Activated CD4-positive, alpha-beta memory T cell treated with anti-CD3 and anti-CD28 coated beads for 36 hours (primary cell): ENCODE measurements at places on chromosomes 13 and 19. TPM values are rescaled to one million over a fixed set of nuclear protein-coding genes. Genes with fewer than 3 reads are reported as not detected.

ZNF491 gene
- total RNA-seq = 0.33 TPM

GRCh38 chr19:4140237-4140711 is 13.2 kb upstream of the CREB3L3 start:
- DNase-seq = peak; percentile 42
- peak overlapping the region; percentile 51 for H3K4me3 ChIP-seq
- no peak overlapping the region for H3K27ac ChIP-seq
- peaks cover 8% of the 10 kb centered on the region for H3K4me1 ChIP-seq
- H3K27me3 ChIP-seq = peaks cover 2% of the 10 kb centered on the region

DNA sequence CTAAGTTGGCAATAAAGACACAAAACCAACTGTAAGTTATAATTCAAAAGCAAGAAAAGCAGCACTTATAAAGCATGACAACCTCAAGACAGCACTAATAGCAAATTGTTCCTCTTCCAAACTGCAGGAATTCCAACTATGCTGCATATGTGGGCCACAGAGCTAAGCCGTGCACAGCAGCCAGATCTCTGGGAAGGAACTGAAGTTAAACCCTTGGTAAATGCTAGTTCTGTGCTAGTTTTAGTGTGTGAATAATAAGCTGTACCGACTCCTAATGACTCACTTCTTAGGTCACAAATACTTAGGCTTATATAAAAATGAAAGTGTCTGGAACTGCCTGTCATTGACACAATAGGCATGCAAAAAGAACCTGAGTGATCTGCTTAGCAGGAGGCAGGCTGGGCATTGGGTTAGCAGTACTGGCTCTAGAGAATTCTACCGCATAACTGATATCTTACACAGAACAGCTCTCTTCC is 21.2 kb upstream of the GTF3A start:
- peaks cover 8% of the 10 kb centered on the region for H3K27me3 ChIP-seq
- H3K36me3 ChIP-seq = no peaks in the 10 kb centered on the region
- peaks cover 8% of the 10 kb centered on the region for H3K4me1 ChIP-seq

GRCh38 chr19:17135001-17135853 is 59.6 kb downstream of the MYO9B start:
- H3K27me3 ChIP-seq = no peaks in the 10 kb centered on the region
- no peak for DNase-seq
- H3K36me3 ChIP-seq = peaks cover 5% of the 10 kb centered on the region
- no peak overlapping the region for H3K4me3 ChIP-seq
- H3K4me1 ChIP-seq = peaks cover 4% of the 10 kb centered on the region
- no peak overlapping the region for H3K27ac ChIP-seq

DNA sequence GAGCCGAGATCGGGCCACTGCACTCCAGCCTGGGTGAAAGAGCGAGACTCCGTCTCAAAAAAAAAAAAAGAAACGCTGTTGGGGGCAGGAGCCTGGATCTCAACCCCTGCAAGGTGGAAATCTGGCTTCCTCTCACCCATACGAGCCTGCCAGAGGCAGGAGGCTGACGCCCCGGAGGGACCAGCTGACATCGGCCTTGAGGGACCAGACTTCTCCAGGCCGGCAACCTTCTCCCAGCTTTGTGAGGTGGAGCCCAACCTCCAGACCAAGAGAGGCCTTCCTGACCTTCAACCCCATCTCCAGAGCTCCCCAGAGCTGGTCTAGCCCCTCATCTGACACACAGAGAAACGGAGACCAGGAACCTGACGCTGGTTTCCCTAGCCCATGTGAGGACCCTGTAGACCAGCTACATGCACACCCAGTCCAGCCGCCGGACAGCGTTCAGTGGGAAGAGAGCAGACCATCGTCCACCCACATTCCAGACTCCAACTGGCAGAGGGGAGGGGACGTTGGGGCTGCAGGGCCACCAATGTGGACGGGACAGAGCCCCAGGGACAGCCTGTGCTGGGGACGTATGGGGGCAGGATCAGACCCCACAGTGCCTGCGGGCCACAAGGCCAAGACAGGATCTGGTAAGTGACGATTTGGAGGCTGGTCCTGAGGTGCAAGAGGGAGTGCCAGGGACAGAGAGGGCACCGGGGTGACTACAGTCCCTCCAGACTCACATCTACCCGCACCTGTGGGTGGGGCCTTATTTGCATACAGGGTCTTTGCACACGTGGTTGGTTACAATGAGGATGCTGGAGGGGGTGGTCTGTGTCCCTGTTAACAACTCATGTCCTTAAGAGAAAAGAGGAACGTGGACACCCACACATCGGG is 11.4 kb downstream of the SBNO2 start:
- H3K27me3 ChIP-seq = no peaks in the 10 kb centered on the region
- peak overlapping the region; percentile 30 for H3K27ac ChIP-seq
- no peak overlapping the region for H3K4me3 ChIP-seq
- no peaks in the 10 kb centered on the region for H3K36me3 ChIP-seq
- DNase-seq = no peak
